ENCODE measurements at places on chromosomes 16 and 17.

DNA sequence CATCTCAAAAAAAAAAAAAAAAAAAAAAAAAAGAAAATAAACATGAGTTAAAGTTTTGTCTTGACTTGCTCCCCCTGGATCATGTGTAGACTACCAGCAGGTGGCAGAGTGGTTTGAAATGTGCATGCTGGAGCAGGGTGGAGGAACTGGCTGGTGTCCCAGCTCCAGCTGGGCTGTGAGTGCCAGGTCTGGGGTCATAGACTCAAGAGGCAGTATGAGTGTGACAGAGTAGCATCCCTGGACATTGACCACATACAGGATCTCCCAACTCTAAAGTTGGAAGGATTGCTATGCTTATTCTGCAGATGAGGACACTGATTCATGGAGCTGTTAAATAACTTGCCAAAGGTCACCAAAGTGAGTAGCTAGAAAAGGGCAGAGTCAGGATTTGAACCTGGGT, 198.0 kb upstream of the MPHOSPH6 start:
- DNase-seq: peak; percentile 42

GRCh38 chr17:48456589-48456988, 26.6 kb upstream of the SKAP1 start:
- DNase-seq: no peak

DNA sequence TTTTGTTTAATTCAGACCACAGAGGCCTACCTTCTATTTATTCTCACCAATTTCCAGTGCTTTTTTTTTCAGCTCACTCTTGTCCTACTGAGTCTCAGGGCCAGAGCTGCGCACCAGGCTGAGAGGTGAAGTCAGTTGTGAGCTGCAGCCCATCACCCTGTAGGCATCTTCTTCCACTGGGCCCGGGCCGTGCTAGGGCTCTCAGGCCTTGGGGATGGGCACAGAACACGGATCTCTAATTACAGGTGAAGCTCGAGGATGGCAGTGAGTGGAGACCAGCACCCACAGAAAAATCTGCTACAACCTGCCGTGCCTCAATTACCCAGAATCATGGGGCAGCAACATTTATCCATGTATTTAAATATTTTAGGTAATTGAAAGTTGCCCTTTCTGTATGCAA, 82.1 kb downstream of the IRX5 start:
- no peak for DNase-seq

- DNase-seq: no peak
Measured at GRCh38 chr17:68295086-68295485, 3.8 kb downstream of the ARSG start.

DNA sequence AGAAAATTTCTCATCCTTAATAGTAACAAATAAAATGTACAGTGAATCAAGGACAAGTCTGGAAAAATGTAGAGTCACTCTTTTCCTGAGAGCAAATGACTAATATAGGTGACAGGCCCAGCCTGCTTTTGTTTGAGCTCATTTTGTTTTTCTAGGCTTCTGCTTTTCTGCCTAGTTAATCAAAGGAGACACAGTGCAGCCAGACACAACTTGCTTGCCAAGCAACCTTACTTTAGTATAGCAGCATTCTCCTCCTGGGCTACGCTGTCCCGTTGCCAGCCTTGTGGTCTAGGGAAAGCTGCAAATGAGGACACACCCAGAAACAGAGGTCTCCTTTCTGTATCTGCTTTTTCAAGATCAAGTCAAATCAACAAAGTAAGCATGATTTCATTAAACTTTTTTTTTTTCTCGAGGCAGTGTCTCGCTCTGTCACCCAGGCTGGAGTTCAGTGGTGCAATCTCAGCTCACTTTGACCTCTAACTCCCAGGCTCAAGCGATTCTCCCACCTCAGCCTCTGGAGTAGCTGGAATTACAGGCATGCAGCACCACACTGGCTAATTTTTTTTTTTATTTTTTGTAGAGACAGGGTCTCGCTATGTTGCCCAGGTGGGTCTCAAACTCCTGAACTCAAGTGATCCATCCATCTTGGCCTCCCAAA, 17.2 kb downstream of the GINS3 start:
- no peak for DNase-seq

DNA sequence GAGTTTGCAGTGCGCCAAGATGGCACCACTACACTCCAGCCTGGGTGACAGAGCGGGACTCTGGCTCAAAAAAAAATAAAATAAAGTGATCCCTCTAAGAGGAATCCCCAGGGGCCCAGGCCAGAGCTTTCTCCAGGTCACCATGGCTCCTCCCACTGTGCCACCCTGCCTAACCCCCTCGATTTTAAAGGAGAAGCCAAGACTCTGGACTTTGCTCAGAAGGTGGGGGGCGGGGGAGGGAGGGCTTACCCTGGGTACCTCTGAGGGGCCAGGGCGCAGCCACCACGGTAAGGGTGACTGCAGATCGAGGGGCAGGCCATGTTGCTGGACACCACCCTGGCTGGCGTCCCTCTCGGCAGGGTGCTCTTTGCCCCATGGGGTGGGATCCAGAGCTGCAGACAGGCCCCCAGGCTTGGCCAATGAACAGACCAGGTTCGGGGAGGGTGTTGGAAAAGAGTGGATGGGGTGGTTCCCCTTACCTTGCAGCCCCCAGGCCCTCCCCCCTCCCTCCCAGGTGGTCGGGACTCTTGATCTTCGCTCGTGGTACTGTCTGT, 455 bp upstream of the GRB7 start:
- no peak for DNase-seq

GRCh38 chr16:80804056-80804525, 307 bp downstream of the CDYL2 start:
- no peak for DNase-seq

- DNase-seq: no peak
Measured at GRCh38 chr17:32269377-32269776, 3.7 kb downstream of the RHBDL3 start.

DNA sequence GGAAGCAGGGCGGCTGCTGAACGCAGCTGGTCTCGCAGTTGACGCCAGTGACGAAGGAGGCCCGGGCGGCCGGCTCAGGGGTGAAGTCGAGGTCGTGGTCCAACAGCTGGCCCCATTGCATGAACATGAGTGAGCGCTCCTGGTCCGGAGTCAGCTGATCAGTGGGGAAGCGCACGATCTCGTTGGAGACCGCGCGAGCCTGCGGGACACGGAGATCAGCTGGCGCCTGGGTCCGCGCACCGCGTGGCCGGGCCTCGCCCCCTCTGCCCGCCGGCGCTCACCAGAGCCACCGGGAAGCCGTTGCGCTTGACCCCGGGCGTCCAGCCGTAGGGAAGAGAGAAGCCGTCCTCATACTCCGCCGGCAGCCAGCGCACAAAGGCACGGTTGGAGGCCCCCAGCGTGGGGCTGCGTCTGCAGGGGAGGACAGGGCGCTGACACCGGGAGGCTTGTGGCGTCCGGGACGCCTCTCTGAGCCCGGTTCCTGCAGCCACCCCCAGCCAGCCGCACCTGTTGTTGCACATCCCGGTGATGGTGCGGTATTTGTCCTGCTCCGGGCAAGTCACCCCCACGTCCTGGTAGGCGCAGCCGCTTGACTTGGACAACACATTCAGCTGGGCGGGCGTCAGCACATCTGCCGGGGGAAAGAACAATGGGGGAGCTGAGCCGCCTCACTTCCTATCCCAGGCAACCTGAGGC, 1.6 kb downstream of the MPO start:
- no peak for DNase-seq

DNA sequence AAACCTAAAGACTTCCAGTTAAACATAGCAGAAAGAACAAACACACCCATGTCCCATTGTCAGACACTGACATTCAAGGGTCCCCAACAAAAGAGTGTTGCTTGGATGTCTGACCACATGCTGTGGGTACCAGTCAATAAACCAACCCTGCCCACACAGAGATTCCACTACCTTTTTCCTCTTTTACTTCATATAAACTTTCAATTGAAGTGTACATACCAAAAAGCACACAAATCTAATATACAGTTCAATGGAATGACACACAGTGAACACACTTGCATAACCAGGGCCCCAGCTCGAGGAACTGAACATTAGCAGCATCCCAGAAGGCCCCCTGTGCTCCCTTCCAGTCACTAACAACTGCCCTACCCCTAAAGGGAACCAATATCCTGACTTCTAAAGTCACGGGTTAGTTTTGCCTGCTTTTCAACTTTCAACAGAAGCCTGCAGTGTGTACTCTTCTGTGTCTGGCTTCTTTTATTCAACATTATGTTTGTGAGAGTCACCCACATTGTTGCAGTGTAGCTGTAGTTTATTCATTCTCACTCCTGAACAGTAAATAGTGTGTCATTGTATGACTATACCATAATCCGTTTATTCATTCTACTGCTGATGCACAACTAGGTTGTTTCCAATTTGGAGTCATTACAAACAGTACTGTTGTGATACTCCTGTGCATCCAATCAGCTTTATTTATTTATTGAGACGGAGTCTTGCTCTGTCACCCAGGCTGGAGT, 18.0 kb downstream of the CFDP1 start:
- DNase-seq: no peak

GRCh38 chr17:27654136-27654535, 23.1 kb downstream of the LGALS9 start:
- no peak for DNase-seq

DNA sequence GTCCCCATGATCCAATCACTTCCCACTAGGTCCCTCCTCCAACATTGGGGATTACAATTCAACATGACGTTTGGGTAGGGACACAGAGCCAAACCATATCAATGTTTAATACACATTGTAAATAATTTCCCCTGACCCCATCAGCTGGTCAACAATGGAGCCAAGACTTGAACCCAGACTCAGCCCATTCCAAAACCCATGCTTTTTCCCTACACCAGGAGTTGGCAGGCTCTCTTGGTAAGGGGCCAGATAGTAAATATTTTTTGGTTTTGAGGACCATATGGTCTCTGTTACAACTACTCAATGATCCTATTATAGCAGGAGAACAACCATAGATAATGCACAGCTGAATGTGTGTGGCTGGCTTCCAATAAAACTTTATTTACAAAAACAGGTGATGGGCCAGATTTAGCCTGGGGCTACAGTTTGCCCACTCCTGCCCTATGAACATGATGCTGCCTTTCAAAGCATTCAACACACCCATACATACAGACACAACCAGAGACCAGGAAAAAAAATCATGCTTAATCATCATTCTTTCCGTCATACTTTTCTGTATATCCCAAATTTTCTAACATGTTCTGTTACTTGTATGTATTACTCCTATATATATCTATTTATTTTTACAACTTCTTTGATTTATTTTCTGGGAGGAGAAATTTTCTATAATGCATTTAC, 22.1 kb upstream of the MSI2 start:
- DNase-seq: no peak

GRCh38 chr17:72357764-72358365, 237.0 kb downstream of the SOX9 start:
- no peak for DNase-seq

DNA sequence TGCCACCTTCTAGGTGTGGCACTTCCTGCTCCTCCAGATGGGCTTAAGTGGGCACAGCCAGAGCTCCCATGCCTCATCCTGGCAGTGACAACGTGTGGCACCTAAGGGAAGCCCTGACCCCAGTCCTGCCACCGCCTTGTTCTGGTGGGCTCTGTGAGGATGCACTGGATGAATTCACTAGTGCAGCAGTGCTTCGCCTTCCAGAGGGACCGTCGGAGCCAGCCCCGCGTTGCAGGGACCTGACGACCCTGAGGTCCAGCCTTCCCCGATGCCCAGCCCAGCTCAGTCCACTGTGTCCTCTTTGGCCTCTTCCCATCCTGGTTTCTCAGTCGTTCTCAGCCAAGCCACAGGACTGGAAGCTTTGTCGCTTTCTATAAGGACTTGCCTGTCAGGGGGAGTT, 399.8 kb downstream of the SEC14L1 start:
- DNase-seq: no peak

DNA sequence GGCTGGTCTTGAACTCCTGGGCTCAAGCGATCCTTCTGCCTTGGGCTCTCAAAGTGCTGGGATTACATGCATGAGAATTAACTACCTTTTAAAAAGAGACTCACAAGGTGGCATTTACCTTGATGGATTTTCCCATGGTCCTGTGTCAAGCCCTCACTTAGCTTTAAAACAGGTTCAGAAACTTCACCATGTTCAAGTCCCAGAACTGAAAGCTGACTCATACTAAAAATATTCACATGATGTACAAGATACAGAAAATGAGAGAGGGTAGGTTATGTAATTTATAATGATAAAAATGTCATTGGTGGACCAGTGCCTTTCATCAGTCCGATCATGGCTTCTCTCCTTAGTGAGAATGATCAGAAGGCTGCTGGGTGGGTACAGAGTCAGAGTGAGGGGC, 4.3 kb upstream of the AKAP1 start:
- DNase-seq: no peak

DNA sequence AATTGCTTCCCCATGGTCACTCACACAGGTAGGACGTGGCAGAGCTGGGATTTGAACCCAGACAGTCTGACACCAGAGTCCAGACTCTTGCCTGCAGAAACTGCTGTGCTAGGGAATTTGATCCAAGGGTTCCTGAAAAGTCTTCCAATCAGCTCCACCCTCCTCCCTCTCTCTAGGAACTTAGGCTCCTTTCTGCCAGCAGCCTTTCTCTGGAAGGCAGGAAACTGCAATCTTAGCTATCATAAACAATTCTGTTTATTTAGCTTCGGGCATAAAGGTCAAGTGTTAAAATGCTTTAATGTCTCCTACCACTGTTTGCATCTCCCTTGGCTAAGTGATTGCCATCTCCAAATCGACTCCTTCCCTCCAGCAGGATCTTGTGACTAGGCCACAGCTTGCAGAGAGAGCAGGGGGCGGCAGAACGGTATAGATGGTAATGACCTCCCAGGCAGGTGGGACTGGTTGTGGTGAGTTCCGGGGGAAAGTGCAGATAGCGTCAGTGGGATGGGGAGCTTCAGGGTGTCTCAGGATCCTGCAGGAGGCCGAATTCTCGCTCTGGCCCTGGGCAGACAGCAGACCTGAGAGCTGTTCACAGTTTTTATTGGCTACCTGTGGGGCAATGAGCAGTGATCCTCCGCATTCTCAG, 882.4 kb upstream of the EEF2KMT start:
- no peak for DNase-seq

- peak; percentile 78 for DNase-seq
Measured at GRCh38 chr16:17396762-17397498, 73.8 kb downstream of the XYLT1 start.

DNA sequence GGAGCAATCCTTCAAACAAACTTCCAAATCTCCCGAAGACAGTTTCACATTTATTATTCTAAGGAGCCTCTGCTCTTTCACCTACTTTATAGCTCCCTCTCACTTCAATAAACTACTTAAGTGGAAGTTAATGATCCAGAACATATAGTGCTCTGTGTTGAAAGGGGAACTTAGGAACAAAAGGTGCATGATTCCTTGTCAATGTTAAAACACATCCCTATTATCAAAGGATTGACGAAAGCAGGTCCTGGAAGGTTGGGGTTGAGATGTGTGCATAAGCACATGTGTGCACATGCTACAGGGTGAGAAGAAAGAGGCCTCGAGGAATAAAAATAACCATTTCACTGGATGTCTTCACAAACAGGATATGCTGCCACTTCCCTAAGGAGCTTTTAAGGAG, 170.3 kb downstream of the SLC39A11 start:
- no peak for DNase-seq

- DNase-seq: no peak
Measured at GRCh38 chr16:30374538-30374937, at the start of gene MYL11. MYL11 (plus strand) TSS chr16:30374802; CDS start chr16:30374858, 56 bp downstream.

DNA sequence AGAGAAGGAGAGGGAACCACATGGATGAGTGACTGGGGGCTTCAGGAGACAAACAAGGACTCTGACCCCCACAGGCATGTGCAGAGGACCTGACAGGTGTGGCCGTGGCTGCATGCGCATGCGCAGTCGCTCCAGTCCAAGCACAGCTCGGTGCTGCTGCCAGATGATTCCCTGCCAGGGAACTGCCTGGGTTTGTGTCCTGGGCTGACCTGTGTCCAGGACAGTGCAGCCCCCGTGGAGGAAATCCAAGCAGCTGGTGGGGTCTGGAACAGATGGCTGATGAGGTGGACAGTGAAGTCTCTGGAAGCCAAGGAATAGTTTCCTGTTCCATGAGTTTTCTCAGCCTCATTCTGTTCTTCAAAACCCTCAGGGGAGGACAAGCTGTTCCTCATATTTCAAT, 27.3 kb downstream of the LASP1 start:
- no peak for DNase-seq

Measured in NAMALWA (cell line).